ENCODE measurements at places on chromosomes 2 and 18. TPM values are rescaled to one million over a fixed set of nuclear protein-coding genes. Genes with fewer than 3 reads are reported as not detected.

DNA sequence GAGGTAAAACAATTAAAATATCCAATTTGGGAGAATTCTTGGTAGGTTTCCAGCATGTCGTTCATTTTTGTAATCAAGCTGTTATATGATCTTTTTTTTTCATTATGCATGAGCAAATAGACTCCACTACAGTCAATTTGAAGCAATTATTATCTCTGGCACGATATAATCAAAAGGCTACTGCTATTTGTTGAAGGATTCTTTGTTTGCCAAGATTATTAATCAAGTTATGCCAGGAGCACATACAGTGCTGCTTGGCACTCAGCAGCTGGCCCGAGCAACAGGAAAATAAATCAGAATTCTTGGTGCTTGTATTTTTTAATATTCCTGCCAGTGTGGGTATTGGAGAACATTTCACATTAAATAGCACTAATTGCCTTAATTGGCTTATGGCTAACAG lies 279.5 kb downstream of the RND3 start:
- no peak for DNase-seq

- DNase-seq, result no peak
These were observed 161.5 kb downstream of the STK39 start for GRCh38 chr2:168085801-168086361.

DNA sequence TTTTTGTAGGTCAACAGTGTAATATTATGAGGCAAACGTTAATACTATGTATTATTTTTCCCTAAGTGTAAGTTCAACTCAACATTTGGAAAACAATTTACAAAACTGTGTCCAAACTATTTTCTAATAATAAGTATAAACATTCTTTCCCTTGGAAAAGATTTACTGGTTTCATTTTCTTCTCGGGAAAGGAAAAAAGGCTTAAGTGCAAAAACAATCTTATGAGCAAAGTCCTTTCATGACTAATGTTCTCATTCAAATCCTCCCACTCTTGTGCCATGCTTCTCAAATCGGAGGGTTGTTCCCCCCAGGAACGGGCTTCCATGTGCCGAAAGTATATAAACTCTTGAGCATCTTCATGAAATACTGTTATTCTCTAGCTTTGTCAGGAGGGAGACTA lies 19.8 kb upstream of the L3MBTL4 start:
- no peak for DNase-seq

- no peak for DNase-seq
These were observed 122.9 kb upstream of the ACVR1C start for GRCh38 chr2:157751462-157752058.

Gene SCYGR8
- polyA plus RNA-seq, result not detected

Gene RTP5
- 0.06 TPM for polyA plus RNA-seq

- no peak for DNase-seq
These were observed 1.6 kb upstream of the ERMN start for GRCh38 chr2:157327200-157327599.

GRCh38 chr2:58862244-58862643 lies 621.1 kb upstream of the FANCL start:
- DNase-seq, result no peak

DNA sequence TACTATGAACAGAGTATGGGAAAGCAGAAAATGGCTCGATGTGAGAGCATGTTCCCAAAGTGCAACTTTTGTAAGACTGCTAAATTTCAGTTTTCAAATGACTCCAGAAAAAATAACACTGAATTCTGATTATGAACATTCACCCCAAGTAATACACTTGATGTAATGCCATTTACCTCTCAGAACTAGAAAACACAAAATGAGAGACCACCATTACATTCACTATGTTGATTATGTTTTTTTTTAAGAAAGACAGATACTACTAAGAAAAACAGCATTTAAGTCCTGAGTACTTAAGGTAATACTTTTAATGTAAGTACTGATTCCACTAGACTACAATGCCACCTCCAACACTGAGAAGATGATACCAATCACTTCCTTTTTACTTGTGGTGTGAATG lies 38.5 kb downstream of the SFT2D3 start:
- DNase-seq, result no peak

All from urinary bladder (tissue), 4 donors.